ENCODE measurements at places on chromosomes 3 and 15.

GRCh38 chr3:196238612-196239560 lies 22.6 kb downstream of the SLC51A start:
- no peak for DNase-seq

DNA sequence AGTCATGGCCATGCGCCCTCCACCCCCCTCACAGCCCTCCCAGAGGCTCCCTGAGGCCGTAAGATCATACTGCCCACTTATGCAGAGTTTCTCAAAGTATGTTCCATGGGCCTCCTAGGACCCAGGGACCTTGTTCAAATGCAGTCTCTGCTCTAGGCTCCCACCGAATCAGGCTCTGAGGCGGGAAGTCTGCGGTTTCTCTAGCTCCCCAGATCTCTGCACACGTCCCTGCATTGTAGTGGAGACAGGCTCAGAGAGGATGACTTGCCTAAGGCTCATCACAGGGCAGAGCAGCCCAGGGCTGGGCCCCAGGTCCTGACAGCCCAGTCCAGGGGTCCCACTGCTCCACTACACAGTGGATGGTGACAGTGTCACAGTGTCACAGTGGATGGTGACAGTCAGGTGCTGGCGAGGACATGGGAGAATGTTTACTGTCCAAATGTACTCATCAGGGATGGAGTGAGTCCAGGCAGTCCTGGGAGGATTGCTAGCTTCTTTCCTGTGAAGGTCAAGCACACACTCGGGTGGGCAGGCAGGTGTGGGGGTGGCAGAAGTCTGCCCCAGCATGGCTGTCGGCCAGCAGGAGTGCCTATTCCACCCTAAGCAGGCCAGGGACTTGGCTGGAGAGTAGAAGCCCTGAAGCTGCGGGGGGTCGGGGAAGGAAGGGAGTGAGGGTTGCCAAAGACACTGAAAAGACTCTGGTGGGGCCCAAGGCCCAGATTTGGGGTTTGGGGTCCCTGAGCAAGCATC lies 12.4 kb downstream of the ANKRD63 start:
- no peak for DNase-seq

GRCh38 chr15:76185716-76186115 lies 125.6 kb downstream of the ETFA start:
- no peak for DNase-seq

DNA sequence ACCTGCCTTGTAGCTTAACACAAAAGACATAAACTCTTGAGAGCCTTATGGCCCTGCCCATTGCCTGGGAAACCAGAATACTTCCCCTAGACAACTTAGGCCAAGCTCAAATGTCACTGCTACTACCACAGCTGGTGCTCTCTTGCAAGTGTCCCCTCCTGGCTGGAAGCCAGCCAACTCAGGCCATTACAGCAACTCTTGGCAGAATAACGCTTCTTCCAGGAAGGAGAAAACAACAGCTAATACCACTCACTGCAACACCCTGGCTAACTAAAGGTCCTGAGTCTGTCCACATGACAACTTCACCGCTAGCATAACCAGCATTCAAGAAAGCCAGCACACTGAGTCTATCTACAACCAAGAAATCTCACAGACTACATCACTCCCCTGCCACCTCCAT lies 5.1 kb upstream of the B4GALT4 start:
- no peak for DNase-seq

DNA sequence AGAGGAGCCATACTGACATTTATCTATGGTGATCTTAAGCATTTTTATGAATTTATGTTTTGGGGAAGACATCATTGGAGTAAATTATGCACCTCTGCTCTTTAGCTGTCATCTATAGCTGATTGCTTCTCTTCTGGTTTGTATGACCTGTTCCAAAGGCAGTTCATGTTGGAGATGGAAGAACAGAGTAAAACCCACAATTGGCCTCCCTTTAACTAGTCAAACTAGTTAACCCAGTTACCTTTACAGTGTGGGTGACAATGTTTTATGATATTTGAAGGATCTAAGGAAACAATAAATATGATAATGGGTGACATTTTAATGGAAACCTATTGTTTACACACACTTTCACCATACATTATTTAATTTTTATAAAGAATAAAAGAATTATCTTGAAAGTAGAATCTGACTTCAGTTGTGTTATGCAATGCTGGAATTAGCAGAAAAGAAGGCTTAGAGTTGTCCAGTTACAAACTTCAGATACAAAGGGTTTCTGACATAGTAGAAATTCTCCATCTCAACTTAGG lies 263.5 kb downstream of the NFKBIZ start:
- no peak for DNase-seq

- peak; percentile 61 for DNase-seq
Measured at GRCh38 chr3:8629151-8630021, 15.2 kb downstream of the SSUH2 start.

DNA sequence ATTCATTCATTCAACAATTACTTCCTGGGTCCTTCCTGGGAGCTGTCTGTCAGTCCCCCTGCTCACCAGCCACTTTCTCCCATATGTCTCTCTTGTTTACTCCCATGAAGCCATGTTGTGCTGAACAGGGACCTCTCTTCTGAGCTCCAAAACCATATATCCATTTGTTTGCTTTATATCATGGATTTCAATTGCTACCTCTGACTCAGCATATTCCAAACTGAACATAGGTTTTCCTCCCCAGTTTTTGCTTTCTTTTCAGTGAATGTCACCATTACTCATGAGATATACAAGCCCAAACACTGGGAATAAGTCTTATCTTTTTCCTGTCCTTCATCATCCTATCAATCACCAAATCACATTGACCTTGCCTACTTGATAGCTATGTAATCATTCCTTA lies 152.5 kb upstream of the P2RY1 start:
- no peak for DNase-seq

- DNase-seq, result no peak
Measured at GRCh38 chr3:34053626-34054025, 255.2 kb downstream of the PDCD6IP start.

- DNase-seq, result no peak
Measured at GRCh38 chr15:98873441-98874218, 134.0 kb downstream of the PGPEP1L start.

DNA sequence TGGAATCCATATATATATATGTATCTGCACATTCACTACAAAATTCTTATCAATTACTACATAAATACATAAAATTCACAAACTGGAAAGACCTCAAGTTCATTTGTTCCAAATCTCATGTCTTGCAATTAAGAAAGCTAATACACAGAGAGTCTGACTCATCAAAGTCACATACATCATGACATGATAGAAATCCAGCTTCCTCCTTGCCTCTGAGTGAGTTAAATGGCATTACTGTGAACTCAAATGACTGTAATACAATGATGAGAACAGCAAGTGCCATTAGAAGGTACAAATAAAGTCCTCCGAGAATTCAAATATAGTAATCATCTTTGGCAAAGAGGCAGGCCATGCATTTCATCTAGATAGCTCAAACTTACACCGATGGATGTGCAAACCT lies 55.1 kb upstream of the AGTR1 start:
- no peak for DNase-seq

DNA sequence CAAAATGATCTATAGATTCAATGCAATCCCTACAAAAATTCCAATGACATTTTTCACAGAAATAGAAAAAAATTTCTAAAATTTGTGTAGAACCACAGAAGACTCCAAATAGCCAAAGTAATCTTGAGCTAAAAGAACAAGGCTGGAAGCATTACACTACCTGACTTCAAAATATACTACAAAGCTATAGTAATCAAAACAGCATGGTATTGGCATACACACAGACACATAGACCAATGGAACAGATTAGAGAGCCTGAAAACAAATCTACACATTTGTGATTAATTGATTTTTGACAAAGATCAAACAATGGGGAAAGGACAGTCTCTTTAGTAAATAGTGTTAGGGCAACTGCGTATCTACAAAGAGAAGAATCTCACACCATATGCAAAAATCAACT lies 45.3 kb upstream of the RYK start:
- DNase-seq, result no peak

GRCh38 chr15:69484837-69485236 lies 32.2 kb downstream of the RPLP1 start:
- no peak for DNase-seq

- peak; percentile 45 for DNase-seq
Measured at GRCh38 chr3:38112378-38112761, 24.6 kb downstream of the ACAA1 start.

- DNase-seq, result no peak
Measured at GRCh38 chr3:80338366-80338765, 570.6 kb upstream of the ROBO1 start.

DNA sequence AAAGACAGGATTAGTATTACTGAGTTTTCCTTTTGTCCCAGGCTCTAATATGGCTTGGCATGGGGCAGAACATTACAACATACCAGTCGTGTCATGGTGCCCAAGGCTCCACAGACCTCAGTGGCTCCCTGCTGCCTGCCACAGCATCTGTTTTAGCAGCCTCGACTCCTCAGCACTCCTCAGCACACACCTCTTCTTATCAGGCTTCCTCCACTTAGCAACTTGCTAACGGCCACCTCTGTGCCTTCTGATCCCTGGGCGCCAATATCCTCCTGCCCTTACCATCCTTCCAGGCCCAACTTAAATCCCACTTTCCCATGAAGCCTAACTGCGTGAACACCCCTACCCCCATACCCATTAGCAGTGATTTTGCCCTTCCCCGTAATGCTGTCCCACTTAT lies 6.2 kb upstream of the CAPN3 start:
- DNase-seq, result no peak

GRCh38 chr3:119815716-119816115 lies 33.8 kb downstream of the NR1I2 start:
- no peak for DNase-seq

DNA sequence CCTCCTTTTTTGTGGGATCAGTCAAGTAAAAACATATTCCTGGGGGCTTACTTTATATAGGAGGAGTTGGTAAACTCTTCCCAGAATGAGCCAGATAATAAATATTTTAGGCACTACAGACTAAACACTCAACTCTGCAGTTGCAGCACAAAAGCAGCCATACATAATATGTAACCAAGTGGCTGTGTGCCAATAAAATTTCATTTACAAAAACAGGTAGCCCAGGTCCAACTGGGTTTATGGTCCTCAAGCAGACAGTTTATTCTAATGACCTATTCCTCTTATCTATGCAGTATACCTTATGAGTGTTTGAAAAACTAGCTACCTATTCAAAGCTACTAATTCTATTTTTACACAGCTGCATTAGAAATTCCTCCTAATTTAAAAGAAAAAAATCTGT lies 61.8 kb downstream of the FAIM start:
- DNase-seq, result no peak

GRCh38 chr3:40653001-40653400 lies 128.2 kb downstream of the ZNF621 start:
- no peak for DNase-seq

- no peak for DNase-seq
Measured at GRCh38 chr15:80132382-80132781, 20.4 kb upstream of the FAH start.

DNA sequence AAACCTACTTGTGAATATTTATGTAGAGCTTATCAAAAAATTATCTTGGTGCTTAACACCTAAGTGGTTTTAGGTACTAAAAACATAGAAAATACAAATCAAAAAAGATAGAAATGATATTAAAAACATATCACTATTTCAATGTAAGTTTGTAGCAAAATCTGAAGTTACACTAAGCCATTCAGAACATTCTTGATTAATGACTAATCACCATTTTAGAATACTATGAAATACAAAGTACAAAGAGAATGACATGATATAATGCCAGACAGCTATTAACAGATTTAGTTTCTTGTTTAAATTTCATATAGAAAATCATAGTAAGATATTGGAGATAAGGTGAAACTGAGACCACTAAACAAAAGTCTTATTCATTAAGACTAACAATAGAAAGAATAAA lies 169.7 kb upstream of the AGTR1 start:
- no peak for DNase-seq

DNA sequence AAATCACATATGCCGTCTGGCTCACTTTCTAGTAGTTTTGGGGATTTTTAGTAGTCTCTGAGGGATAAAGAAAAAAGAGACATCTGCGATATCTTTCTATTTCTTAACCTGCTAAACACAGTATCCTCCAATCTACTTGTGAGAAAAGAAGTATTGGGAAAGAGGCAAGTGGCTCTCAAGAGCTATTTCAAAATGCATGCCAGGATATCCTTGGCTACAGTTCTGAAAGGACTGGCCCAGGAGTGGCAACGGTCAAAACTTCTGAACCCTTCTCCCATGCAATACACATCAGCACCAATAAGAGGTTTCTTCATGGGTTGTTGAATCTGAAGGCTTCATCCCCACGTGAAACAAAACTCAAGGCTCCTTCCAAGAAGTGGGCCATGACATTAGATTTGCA lies 204.0 kb upstream of the WNT5A start:
- DNase-seq, result no peak

DNA sequence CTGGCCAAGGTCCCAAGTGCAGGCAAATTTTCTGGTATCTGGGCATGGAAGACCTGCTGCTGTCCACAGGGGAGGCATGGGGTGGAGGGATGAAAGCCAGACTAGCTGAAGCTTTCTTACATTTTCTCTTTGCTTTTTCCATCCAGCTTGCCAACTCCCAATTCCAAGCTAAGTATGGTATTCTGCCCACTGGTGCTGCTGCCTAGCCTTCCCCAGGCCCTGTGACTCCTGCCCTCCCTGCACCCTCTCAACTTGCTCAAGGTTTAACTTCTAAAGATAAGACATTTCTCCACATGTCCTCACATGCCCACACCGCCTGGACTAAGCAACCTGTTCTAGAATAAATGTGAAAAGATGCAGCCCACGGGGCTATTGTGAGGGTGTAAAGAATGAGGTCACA lies 59.5 kb upstream of the HACD2 start:
- DNase-seq, result no peak

GRCh38 chr3:112672716-112673541 lies 32.0 kb upstream of the CCDC80 start:
- no peak for DNase-seq

DNA sequence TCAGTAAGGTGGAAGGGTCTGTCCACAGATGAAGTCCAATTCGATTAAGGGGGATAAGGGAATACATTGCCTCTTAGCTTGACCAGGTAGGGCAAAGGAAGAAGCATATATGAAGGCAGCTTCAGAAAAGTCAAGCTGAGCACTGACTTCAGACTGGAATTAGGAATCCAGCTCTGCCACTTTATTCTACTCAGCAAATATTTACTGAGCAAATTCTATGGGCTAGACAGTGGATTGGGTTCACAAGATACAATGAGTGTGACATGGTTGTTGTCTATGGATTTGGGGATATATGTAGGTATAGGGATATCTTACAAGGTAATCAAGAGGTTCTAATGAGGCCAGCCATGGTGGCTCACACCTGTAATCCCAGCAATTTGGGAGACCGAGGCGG lies 526 bp downstream of the ADIPOQ start:
- no peak for DNase-seq

- DNase-seq, result no peak
Measured at GRCh38 chr3:81339040-81339845, 422.2 kb downstream of the GBE1 start.

- no peak for DNase-seq
Measured at GRCh38 chr3:104717828-104718196, 648.9 kb upstream of the ALCAM start.

GRCh38 chr3:50620820-50621219 lies 3.9 kb downstream of the MAPKAPK3 start:
- DNase-seq, result no peak

DNA sequence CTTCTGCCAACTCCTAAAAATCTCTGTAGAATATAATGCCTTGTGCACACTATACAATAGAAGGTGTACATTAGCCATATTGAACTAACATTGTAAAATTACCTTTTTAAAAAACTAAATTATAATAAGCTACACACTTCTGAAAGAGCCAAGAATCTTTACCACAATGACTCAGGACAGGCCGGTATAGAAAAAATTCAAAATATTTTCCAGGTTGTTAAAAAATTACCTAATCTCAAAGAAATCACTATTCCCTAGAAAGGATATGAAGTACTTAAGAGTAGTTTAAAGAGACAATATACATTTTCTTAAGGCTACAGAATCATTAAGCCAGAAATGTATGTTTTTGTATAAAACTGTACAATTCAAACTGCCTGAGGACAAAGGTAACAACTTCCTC lies 48.5 kb downstream of the TJP1 start:
- no peak for DNase-seq
